ENCODE measurements at places on chromosomes 5 and 9.

DNA sequence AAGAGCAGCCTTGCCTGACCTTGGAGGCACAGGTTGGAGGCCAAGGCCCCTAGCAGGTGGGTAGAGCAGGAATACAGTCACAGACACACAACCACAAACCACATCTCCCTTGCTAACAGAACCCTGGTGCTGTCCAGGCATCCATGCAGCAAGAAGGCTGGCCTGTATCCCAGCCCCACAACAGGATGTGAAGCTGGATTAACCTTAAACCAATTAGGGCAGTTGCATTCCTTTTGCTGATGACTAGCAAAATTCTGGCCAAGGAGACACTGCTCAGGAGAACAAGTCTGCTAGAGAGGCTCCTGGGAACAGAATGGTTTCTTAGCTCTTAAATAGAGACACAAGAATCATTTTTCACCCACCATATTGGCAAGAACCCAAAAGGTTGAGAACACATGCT is 97.8 kb downstream of the C5orf15 start:
- DNase-seq: no peak

- DNase-seq: peak; percentile 42
Observed at GRCh38 chr9:128275198-128276007, at the start of gene GOLGA2. Gene GOLGA2, minus strand, starts transcription at chr9:128276007. Its CDS starts 31 bp downstream, at chr9:128275976.

DNA sequence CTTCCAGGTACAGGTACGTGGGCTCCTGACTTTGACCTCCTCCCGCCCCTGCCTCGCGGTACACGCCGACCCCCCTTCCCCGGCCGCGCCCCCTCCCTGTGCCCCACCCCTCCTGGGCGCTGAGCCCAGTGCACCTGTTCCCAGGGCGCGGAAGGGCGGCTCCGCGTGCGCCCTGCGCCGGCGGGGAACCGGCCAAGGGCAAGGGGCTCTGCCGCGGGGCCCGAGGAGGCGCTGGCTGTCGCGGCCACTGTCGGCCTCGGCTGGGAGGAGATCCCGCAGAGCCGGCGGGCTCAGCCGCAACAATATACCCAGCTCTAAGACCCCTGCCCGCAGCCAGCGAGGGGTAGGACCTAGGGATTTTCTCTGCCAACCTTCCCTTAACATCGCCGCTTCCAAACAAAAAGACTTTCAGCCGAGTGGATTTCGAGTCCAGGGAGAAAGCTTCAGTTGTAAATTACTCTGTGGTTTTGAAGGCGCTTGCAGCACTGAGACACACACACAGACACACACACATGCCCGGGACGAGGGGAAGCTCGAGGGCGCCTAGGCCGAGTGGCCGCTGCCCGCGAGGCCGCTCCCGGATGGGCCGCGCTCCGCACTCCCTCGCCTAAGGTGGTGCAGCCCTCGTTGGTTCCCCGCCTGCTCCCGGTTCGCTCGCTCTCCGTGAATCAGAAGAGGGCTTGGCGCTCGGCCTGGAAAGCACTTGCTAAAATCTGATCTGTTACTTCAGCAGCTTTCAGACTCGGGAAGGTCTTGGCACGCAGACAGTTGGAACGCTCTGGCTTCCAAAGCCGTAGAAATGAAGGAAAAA is 1.2 kb downstream of the FGF18 start:
- no peak for DNase-seq

DNA sequence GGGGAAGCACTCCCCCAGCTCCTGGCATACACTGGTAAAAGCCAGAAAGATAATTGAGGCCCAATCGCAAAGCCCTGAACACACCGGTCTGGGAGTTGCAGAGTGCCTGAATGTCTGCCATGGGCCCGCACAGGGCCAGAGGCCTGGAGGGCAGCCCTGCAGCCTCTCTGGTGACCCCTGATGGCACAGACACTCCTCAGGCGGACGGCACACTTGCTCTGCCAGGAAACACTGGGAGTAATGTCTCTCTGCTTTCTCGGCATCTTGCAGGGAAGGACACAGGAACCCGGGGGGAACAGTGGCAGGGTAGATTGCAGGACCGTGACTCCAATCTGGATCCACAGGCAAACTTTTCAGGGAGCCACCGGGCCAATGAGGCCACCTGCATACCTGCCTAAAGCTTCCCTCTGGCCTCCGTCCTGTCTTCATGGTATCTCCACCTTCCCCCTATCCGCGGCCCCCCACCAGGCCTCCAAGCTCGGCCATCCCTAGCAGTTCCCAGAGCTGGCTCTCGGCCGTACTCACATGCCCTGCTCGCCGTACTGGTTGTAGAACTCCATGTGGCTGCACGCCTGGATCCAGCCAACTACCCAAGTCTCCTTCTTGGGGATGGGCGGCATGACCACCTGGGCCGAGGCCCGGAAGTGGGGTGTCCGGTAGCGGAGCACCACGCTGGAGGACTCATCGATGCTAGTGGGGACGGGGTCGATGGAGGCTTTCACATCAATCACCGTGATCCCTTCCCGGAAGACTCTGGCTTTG is 797 bp downstream of the FAM78A start:
- peak; percentile 78 for DNase-seq

GRCh38 chr9:137147793-137148160 is 8.8 kb downstream of the GRIN1 start:
- no peak for DNase-seq

DNA sequence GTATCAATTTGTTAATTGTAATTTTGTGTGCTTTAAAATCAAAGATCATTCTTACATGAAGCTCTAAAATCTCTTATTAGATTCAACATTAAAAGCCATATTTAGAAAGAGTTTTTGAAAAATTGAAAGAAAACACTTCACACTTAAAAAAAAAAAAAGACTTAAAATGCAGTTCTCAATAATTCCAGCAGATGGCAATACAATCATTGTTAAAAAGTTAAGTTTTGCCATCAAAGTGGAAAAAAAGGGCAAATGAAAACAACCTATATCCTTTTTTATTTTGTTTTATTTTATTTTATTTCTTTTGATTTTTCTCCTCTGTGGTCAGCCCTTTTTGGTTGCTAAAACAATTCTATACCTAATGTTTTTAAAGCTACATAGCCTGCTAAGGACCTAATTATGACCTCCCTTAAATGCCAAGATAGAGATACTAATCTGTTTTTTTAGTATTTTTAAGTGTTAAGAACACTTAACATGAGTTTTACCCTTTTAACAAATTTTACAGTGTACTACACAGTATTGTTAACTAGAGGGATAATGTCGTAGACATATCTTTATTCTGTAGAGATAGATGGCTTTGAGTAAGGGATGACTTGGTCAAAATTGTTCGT is 154.2 kb upstream of the DAB2 start:
- no peak for DNase-seq

DNA sequence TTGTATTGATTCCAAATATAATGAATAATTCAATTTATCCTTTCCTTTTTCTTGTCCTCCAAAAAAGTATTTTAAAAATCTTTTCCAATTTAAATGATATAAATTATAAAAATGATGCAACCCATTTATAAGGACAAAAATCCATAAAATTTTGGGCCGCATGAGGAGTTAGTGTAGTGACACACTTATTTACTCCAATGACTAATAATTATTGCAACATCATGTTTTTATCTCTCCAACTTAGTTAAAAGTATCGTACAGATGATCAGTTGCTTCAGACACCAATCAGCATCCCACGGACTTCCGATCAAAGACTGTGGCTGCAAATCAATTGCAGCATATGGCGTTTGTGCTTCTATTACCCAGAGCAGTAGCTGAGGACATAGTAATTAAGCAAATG is 58.6 kb downstream of the HTR4 start:
- DNase-seq: no peak

DNA sequence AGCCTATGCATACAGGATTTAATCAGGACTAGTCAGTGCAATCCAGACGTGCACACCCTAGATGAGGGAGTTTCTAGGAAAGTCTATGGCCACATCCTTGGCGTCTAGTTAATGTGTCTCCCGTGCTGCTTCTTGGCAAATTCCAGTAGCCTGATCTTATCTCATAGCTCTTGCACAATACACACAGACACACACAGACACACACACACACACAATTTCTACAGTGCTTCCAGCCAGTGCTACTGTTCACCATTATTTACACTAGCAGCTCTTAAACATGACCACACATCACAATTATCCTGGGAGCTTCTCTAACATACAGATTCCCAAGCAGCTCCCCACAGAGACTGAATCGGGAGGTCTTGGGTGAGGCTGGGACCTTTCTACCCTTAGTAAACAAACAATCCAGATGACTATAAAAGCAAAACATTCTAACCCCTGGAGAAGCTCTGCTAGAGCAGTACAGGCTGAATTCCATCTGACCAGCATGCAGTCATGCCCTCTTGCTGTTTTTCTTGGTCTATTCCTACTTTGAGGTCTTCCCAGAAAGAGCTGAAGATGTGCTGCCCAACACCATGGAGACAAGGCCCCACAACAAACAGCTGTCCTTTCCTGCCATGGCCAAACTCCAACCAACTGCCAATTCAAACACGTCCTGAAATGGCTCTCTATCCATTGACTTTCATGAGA is 236.6 kb downstream of the DEPDC1B start:
- DNase-seq: no peak

DNA sequence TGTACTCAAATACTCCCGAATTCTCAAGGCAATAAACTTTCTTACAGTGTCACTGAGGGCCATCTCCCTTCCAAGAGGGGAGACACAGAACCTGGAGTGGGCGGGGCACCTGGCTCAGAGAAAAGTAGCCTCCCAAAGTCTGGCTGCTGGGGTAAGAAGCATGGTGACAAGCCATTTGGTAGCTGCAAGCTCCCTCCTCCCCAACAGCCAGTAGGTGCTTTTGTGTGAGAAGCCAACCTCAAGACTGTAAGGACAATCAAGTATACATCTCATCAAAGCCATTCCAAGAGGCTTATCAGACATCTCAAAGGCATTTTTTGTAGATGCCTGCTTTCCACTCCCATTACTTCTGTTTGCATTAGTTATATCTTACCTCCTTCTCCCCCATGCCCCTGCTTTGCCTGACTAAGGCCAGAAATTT is 1.4 kb downstream of the DAB2 start:
- no peak for DNase-seq

- DNase-seq: no peak
Observed at GRCh38 chr5:2751592-2752021, at the start of gene IRX2. Gene IRX2, minus strand, starts transcription at chr5:2751677. Its CDS starts 264 bp downstream, at chr5:2751413.

DNA sequence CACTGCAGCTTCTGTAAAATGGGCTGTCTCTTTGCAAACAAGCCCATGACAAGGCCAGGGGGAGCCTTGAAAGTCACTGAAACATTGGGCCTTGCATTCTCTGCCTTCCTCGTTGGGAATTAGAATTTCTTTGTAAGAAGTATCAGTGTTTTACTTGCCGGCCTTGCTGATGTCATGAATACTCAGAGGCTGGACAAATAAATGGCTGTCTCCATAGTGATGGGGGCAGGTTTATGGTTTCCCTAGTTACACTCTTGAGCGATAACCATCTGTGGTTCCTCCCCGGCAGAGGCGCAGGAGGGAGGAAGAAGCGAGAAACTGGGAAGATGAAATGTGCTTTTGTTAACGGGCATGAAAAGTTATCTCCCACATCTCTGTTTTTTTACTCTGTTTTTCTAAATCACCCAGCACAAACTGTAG is 272.7 kb upstream of the PANK3 start:
- DNase-seq: peak; percentile 7

DNA sequence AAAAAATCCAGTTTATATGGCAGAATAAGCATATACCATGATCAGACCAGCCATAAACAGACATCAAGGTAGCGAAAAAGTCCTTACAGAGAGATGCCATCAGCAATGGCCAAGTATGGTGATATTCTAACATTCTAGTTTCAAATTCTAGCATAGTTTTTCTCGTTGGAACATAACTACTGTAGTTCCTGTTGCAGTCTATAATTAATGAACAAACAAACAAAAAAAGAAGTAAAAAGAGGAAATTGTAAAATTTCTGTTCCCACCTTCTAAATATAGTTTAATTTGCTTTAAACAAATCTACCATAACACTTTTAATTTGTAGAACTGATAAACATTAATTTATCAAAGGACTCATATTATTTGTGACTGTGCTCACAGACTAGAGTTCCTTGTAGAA is 9.9 kb upstream of the CD180 start:
- no peak for DNase-seq

DNA sequence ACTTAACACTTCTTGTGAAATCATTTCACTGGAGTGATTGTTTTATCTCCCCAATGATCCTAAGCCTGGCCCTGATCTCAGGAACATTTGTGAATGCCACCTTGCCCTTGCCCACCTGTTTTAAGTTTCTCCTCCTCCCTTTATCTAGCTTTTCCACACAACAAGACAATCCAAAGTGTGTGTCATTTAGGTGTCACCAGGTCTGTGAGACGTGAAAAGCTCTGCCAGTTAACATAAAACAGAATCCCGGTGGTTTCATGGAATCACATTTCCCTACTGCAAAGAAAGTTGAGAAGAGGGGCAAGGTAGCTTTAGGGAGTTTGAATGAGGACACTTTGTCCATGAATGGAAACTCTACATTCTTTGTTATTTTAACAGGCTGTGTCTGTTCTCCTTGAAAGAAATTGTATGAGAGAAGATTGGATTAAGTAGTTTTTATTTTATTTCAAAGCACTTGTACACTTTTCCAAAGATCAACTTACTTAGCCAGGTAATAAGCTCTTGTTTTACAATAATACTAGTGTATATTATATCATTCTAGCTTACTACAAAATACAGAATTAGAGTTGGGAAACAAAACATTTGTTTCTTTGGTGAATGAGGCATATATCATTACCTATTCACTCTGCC is 239.0 kb downstream of the ISL1 start:
- no peak for DNase-seq

DNA sequence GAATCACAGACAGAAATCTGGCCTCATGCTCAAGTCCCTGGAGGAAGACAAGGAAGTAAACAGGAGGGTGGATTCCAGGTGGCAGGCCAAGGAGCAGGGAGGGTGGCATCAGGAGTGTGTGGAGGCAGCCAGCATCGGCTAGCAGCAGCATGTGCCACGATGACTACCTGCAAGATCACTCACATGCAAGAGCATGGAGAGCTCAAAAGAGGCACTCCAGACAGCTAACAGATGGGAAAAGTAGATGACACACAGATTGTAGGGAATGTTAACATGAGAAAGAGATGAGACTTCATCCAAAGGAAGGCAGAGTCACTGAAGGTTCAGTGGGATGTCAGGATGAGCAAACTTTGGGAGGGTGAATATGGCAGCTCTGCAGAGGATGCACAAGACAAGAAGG is 104.3 kb downstream of the SEMA5A start:
- no peak for DNase-seq

DNA sequence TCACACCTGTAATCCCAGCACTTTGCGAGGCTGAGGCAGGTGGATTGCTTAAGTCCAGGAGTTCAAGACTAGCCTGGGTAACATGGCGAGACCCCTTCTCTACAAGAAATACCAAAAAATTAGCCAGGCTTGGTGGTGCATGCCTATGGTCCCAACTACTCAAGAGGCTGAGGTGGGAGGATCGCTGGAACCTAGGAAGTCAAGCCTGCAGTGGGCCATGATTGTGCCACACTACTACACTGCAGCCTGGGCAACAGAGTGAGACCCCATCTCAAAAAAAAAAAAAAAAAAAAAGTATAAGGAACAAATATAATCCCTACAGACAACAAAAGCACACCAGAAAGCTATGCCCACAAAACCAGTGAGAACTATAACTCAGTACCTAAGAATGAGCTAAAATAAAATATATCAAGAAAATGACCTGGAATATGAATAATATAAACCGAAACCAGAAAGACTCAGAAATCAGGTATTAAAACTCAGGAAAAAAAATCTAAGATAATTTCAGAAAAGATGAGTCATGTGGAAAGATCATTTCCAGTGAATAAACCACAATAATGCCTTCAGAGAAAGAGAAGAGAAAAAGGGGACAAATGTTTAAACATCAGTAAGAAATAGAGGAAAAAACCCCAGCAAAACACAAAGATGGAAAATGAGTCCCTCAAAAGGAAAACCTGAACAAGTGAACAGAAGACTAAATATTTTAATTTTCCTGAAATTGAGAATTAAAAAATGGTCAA is 57.4 kb downstream of the GOLPH3 start:
- no peak for DNase-seq
